ENCODE measurements at places on chromosomes 3 and 15.

DNA sequence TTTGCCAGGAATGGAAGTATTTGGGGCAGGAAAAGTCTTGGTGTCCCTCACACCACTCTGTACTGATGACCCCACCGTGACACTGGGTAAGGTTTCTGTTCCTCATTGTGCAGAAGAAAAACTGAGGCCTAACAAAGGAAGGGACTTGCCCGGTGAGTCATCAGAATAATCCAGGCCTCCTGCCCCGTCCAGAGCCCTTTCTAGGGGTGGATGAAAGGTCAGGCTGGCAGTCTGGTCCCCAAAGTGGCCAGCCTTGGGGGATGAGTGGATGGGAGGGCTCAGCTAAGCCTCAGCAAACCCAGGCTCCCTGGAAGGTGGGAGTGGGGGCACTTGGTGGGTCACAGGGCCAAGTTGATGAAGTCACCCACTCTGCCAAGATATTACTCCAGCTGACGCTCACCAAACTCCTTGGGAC, 2.3 kb upstream of the DNAH1 start:
- no peak for DNase-seq

DNA sequence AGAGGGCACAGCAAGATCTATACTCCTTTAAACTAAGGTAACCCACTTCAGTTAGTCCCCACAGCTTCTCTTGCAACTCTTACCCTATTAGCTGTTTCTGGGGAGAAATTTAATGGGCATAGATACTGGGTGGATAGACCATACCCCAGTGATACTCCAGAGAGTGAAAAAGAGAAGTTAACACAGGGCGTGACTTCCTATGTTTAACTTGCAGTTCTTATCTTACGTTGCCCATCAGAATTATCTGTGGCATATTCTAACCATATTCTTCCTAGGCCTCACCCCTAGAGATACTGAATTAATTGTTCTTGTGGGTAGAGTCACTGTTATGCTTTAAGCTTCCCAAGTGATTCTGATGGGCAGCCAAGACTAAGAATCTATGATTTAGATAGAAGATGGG, 485.4 kb upstream of the TPRG1 start:
- DNase-seq: no peak

- DNase-seq: no peak
These were observed 65.3 kb upstream of the ZNF280D start for GRCh38 chr15:56798639-56799038.

- no peak for DNase-seq
These were observed 204.6 kb downstream of the NR2F2 start for GRCh38 chr15:96535148-96535547.

- peak; percentile 62 for DNase-seq
These were observed 25.7 kb downstream of the RPLP1 start for GRCh38 chr15:69478259-69478781.

GRCh38 chr3:106190296-106190695, 321.5 kb upstream of the CBLB start:
- DNase-seq: no peak

GRCh38 chr15:56234804-56235203, 8.9 kb downstream of the RFX7 start:
- no peak for DNase-seq

GRCh38 chr3:103173940-103174339, 739.1 kb downstream of the ZPLD1 start:
- no peak for DNase-seq

GRCh38 chr3:133443649-133444422, 44.0 kb downstream of the BFSP2 start:
- DNase-seq: no peak

- DNase-seq: no peak
These were observed 587.7 kb upstream of the NR2F2 start for GRCh38 chr15:95742836-95743235.

DNA sequence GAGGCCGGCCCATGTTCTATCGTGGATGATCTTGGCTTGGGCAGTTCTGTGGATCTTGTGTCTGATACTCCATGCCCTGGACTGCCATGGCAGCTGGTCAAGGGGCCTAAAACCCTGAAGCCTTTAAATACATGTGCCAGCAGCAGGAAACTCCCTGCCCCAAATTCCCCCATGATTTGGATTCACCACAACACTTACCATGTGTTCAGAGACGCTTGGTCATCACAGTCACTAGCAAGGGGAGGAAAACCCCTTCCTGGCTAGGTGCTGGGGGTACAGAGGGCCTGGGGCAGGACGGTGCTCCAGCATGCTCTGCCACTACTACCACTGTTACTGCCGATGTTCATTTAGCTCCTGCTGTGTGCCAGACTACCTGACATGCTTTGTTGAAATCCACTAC, 94.4 kb downstream of the DNAJB8 start:
- no peak for DNase-seq

- DNase-seq: no peak
These were observed 267.7 kb downstream of the ZBTB20 start for GRCh38 chr3:114879059-114880031.

DNA sequence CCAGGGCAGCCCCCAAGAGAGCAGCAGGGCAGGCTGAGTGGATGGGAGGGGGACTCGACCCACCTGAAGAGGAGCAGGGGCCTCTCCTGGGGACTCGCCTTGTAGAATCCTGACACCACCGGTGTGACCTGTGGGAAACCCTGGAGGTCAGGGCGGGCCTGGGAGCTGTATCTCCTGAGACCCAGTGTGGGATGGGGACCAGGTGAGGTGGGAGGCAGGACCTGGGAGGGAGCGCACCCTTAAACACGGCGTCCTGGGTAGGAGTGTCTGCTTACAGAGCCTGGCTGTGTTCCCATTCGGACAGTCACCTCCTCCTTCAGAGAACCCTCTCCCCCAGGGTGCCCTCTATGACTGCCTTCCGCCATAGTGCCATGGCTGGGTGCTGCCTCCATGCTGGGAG, 27.1 kb downstream of the C15orf39 start:
- no peak for DNase-seq

GRCh38 chr15:43082509-43082908, 23.3 kb downstream of the UBR1 start:
- DNase-seq: no peak

- DNase-seq: no peak
These were observed 1033.9 kb upstream of the NR2F2 start for GRCh38 chr15:95296643-95297042.

DNA sequence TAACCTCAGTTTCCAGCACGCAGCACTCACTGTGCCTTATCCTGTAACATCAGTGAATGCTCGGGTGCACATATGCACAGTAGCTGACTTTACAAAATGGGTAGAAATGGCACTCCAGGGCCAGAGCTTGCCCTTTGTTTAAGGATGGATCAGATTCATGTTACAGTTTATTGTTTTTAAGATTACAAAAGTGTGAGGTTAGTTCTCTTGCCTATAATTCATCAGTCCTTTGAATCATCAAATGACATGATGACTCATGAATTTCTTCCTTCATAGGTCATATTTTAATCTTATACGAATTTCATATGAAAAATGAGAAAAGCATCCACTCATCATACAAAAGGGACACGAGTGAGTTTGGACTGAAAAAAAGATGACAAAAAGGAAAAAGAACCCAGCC, 545.3 kb downstream of the GBE1 start:
- no peak for DNase-seq

DNA sequence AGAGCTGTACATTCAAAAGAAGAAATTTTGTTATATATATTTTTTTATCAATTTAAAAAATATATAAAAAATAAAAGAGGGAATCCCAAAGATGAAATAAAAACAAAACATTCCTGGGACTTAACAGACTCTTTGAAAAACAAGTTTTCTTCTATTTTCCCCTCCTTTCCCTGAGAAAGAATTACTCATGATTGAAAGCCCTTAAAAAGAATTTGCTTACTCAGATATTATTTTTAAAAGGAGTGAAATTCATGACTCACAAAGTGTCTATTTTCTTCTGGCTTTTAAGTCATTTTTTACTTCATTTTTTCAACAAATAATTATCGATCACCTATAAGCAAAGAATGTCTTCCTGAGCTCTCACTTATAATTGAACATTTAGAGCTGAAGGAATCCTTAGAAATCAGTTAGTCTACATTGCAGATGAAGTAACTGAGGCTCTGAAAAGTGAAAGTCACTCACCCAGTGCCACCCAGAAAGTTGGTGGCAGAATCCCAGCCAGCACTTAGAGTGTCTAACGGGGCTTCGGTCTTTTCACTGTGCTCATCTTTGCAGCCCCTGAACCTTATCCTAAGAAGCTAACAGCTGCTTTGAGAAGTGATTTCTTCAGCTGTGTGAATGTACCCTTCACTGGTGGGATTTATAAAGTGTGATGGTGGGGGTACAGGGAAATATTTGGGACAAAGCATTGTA, 42.5 kb upstream of the NUDT16 start:
- no peak for DNase-seq

DNA sequence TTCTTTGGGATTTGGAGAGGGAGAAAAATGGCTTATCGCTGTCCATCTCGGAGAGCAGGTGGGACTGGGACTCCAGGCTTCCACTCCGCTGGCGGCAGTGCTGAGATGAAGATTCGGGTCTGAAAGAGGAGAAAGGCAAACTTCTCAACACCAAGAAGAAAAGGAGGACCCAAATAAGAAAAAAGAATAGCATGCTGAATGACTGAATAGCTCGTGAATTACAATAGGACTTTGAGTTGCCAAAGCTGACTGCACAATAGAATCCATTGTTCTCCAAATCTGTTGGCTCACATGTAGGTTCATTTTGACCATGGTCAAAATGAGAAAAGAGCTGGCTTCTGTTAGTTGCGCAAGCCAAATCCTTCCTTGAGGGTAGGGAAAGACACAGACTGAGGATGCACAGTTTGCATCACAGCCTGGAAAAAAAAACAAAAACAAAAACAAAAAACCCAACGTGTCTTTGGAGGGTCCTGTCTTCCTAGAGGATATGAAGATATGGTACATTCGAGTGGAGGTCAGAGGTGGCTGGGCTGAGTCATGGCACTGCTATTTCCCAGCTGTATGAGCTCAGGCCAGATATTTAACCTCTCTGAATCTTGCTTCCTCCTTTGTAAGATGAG, 59.3 kb upstream of the LMOD3 start:
- DNase-seq: no peak

DNA sequence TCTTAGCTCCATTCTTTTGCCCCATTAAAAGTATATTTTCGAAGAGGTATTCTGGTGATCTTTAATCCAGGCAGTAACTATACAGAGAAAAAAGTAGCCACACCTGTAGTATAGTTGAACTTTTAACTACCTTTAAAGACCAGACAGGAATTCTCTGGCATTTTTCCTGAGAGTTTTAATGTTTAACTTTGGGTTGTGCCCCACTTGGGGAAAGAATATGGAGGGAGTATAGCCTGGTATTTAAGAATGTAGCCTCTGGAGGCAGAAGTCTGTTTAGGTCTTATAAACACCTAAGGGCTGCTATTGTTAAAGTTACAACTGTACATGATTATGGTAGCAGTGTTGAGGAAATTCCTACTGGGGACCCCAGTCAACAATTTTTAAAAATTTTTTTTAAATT, 19.3 kb downstream of the C3orf85 start:
- DNase-seq: no peak

- DNase-seq: peak; percentile 65
These were observed 24.4 kb upstream of the FRMD4B start for GRCh38 chr3:69410301-69410700.

GRCh38 chr3:153897842-153898241, 223.3 kb upstream of the ARHGEF26 start:
- DNase-seq: no peak

DNA sequence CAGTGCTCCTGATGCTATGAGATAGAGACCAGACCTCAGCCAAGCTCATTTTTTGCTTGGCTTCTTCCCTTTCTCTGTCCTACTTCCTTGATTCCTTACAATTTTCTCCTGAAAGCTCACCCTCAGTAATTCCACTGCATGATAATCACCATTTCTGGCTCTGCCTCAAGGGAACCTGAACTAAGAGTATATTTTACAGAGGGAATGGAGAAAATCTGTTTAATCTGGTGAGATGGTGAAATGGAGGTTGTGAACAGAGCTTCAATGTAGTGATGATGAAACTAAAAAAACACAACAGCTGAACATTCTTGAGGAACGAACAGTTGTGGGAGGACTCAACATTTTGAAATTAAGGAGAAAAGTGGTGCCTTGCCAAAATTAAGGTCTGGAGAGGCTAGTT, 16.3 kb downstream of the HHLA2 start:
- no peak for DNase-seq

- DNase-seq: no peak
These were observed 447.7 kb upstream of the DPPA4 start for GRCh38 chr3:109784852-109785631.

DNA sequence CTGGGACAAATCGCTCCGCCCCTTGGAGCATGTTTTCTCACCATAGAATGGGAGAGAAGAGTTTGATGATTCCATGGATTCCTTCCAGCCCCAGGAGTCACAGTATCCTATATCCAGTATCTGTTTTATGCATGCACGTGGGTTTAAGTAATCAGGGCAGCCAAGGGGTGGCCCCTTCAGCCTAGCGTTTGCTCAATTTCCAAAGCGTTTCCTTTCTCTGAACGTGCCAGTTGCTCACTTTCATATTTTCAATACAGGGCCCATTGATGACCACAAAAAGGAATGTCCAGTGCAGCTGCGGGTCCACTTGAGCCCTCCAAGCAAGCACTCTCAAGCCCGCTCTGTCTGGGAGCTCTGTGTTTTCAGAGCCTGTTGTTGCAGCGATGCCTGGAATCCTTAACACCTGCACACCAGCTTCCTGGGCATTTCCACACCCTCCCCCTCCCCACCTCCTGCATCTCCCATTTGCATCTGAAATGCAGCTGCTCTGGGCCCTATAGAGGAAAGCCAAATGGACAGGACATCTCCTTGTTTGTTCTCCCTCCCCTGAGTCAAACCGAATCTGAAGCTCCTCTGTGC, 164.3 kb upstream of the LPP start:
- DNase-seq: no peak

GRCh38 chr15:61327019-61327631, 98.0 kb upstream of the RORA start:
- no peak for DNase-seq

- DNase-seq: no peak
These were observed 51.3 kb downstream of the TIPARP start for GRCh38 chr3:156725682-156726081.

- no peak for DNase-seq
These were observed 386.3 kb downstream of the EPHB1 start for GRCh38 chr3:135181408-135181807.

DNA sequence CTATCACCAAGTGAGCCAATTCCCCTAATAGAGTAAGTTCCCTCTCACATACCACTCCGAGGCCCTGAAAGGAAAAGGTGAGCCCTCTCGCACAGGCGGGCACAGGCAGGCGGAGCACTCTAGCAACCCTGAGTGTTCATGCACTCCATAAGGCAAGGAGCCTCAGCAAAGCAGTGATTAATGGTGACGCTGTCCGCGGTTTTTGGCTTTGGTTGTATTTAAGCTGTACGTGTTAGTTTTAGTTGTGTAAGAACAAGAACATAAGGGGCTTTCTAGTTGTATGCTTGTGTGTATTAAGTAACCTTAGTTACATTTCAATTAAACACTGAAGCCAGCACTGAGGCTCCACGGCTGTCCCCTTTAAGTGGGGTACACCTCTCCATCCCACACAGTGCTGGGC, 33.1 kb downstream of the KLHL25 start:
- DNase-seq: no peak

DNA sequence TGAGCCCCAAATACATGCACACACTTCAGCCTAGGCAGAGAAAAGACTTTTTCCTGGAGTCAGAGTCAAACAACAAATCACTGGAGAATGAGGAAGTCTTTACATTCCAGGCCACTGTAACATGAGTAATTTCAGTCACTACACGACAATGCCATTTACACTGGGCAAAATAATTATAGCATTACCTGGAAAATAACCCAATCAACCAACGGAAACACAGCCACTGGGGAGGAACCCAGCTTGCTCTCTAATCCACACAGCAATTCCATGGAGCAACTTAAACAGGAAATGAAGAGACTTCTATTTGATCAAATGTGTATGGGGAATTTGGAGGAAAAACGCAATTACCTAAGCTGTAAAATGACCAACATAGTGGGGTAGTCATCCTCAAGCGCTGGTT, 15.2 kb downstream of the FSTL1 start:
- DNase-seq: no peak
